ENCODE measurements at places on chromosomes 2 and 18.

DNA sequence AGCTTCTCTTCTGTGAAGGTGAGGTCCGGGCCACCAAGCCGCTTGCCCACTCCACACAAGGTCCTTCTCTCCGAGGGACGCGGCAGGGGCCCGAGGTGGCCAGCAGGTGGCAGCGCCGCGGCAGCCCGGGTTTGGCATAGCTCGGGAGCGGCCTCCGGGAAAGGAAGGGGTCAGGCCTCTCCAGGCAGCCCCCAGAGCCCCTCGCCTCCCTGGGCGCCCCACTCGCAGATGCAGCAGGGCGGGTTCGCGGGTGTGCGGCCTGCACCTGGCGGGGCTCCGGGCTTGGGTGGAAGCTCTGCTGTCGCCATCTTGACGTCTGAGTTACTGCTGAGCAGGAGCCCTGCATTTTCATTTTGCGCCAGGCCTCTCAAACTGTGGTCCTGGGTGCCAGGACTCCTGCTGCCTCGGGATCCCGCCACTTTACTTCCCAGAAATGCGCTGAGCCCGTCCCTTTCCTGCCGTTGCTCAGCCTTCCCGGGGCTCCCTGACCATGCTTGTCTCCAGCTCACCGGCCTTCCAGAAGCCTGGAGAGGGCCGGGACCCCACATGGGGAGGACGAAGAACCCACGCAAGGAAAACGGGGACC lies 18.6 kb upstream of the NCL start:
- peak; percentile 76 for DNase-seq

DNA sequence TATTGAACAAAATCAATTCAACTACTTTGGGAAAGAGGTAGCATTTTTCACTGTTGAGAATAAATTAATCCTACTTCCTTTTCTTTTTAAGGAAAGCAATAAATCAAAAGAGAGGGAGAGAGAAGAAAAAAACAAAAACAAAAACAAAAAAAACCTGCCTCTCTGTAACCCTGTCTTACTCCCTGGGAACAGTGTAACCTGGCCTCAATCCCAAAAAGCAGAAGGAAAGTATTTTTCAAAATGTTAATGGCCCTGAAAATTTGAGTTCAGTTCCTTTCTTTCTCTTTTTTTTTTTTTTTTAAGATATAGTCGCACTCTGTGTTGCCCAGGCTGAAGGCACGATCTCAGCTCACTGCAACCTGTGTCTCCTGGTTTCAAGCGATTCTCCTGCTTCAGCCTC lies 35.9 kb downstream of the RHOB start:
- no peak for DNase-seq

DNA sequence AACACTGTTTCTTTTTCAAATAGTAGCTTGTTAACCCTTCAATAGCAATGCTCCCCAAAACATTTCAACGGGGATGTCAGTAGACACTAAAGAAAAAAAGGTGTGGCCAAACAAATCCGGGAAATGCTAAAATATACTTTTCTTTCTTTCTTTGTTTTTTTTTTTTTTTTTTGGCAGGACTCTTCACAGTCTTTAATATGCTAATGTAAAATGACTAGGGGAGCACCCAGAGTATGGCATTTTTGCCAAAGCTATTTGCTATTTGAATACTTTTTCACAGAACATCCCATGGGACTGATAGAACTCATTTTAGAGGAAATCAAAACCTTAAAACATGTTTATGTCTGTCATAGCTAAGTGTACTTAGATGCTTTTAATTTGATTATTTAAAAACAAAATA lies 32.1 kb downstream of the ATF2 start:
- no peak for DNase-seq

- DNase-seq, result no peak
These were observed 54.0 kb downstream of the CLASP1 start for GRCh38 chr2:121595012-121595891.

DNA sequence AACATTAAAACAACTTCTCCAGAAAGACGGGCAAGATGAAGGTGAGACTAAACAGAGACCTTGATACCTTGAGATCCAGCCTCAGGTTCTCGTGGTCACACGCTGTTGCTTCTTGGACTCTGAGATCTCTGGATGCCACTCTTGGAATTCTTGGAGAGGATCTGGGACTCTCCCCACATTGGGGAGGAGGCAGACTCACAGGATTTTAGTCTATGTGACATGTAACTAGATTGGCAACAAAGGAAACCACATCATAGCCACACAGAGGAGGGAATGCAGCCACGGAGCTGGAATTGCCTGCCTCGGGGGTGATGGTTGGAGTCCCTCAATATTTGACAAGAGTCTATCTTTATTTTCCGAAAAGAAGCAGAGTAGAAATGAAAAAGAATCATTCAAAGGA lies 78.8 kb upstream of the IGFBP5 start:
- no peak for DNase-seq

Data from stimulated activated naive CD8-positive, alpha-beta T cell treated with anti-CD3 and anti-CD28 coated beads, Interleukin-15, amount 100 ng/mL, for 72 hours (primary cell).